GM19239 (cell line): ENCODE measurements at places on chromosomes 11 and 22.

DNA sequence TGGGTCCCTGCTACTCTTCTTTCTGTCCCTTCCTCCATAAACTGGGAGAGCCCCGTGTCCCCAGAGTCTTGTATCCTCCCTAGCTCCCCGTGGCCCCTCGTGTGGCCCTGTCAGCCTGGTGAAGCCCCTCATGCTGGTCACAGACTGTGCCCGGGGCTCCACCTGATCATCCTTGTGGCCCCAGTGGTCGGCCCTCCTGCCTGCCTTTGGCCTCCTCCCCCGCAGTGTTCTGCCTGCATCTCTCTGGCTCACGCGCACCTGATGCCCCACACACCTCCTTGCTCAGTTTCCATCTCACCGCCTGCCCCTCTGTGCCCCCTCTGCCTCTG lies 1.2 kb upstream of the CABP2 start:
- DNase-seq: no peak

DNA sequence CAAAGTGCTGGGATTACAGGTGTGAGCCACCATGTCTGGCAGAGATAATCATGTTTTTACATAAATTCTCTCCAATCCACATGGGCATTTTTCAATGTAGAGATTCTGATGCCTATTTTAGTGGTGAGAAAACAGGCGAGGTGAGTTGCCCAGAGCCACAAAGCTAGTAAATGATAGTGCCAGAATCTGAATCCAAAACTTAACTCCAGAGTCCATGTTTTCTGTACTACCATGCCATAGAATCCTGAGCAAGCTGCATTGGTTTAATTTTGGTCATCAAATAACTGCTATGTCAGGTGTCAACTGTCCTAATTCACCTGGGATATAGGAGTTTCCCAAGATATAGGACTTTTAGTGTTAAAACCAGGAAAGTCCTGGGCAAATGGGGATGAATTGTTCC lies 13.6 kb downstream of the NEFH start:
- DNase-seq: no peak

GRCh38 chr11:107929611-107930200 lies 1.5 kb downstream of the RAB39A start:
- DNase-seq: no peak

- DNase-seq: no peak
These were observed 263.1 kb downstream of the TMEM135 start for GRCh38 chr11:87300640-87301380.

DNA sequence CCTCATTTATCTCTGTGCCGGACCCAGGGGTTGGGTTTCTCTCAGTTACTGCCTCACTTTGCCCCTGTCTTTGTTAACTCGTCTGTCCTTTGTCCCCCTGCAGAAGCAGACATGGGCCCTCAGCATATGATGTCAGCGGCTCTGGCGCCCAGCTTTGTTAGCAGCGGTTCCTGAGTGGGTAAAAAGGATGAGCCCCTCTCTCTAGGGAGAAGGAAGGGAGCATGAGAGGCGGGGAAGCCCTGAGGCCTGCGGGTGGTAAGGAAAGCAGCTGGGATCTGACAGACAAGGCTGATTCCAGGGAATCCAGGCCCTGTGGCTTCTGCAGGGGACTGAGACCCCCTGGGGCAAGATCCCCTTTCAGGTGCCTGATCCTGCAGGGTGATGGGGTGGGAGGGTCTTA lies 51.7 kb downstream of the MCM5 start:
- no peak for DNase-seq
